Hematopoietic multipotent progenitor cell treated with erythropoietin and hydrocortisone succinate and interleukin-3 and kit ligand, for 15 days (in vitro differentiated cells): ENCODE measurements at places on chromosomes 3 and 15.

- DNase-seq, result no peak
These were observed 599.3 kb downstream of the FGF12 start for GRCh38 chr3:192128060-192128459.

GRCh38 chr15:22944651-22945050 lies 35.5 kb downstream of the CYFIP1 start:
- no peak for DNase-seq

GRCh38 chr3:152047465-152047864 lies 174.0 kb downstream of the SUCNR1 start:
- no peak for DNase-seq

DNA sequence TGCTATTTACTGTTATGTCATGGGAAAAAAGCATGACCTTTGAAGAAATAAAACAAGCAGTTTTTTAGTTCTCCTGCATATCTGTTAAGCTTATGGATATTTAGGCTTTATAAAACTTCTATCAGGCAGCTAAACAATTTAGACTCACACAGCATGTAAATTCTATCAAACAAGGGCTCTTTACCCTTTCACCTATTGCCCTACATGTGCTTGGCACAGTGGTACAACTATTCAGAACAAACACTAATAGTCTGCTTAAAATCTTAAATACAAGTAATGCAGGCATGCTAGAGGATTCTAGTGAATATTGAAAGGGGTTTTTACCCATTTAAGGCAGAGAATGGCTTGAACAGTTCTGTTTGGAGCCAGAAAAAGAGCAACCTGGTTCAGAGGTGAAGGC lies 23.4 kb upstream of the NANOGP8 start:
- DNase-seq, result no peak

- DNase-seq, result no peak
These were observed 284.8 kb upstream of the CTNNB1 start for GRCh38 chr3:40914475-40914874.

DNA sequence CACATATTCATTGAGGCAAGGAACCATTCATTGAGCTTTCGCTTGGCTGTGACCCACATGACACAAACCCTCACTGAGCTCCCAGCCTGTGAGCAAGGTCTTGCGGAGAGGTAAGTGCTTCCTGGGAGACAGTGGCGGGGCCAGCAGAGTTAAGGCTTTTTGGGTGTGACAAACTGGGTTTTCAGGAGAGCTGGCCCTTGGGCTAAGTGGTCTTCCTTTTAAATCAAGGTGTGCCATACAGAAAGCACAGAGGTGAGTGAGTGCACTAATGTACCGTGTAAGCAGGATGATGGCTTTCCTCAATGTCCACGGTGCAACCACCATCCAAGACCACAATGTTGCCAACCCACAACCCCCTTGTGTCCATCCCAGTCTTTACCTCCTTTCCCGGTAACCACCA lies 28.6 kb downstream of the POMGNT2 start:
- no peak for DNase-seq
